ENCODE measurements at places on chromosomes 7 and 10. TPM values are rescaled to one million over a fixed set of nuclear protein-coding genes. Genes with fewer than 3 reads are reported as not detected.

The LIPJ gene
- total RNA-seq = not detected

The CHN2 gene
- 22.0 TPM for total RNA-seq

The ADARB2 gene
- 1.3 TPM for total RNA-seq

- no peak overlapping the region for H3K27ac ChIP-seq
- H3K4me1 ChIP-seq = no peaks in the 10 kb centered on the region
- no peaks in the 10 kb centered on the region for H3K36me3 ChIP-seq
- DNase-seq = no peak
- H3K4me3 ChIP-seq = no peak overlapping the region
Measured at GRCh38 chr7:103423467-103424179, 22.4 kb downstream of the SLC26A5 start.

DNA sequence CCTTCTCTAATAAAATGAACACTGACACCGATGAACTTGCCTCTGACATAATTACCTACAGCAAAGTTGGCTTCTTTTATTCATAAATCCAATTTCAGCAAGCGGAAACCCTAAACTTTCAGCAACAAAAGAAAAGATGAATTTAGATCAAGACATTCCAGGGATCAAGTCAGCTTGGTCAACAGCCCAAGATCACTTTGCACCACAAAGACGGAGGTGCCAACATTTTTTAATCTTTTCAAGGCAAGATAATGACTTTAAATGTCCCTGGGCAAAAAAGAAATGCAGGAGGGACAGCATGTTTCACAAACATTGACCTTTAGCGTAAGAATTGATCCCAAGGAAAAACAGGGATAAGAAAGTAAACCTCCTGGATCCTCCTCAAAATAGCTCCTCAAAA lies 636.9 kb downstream of the PARD3 start:
- no peak overlapping the region for H3K4me3 ChIP-seq
- peaks cover 43% of the 10 kb centered on the region for H3K4me1 ChIP-seq
- DNase-seq = no peak

- no peaks in the 10 kb centered on the region for H3K4me1 ChIP-seq
- DNase-seq = no peak
- H3K27ac ChIP-seq = no peak overlapping the region
Measured at GRCh38 chr7:132059141-132059540, 502.7 kb upstream of the PODXL start.

DNA sequence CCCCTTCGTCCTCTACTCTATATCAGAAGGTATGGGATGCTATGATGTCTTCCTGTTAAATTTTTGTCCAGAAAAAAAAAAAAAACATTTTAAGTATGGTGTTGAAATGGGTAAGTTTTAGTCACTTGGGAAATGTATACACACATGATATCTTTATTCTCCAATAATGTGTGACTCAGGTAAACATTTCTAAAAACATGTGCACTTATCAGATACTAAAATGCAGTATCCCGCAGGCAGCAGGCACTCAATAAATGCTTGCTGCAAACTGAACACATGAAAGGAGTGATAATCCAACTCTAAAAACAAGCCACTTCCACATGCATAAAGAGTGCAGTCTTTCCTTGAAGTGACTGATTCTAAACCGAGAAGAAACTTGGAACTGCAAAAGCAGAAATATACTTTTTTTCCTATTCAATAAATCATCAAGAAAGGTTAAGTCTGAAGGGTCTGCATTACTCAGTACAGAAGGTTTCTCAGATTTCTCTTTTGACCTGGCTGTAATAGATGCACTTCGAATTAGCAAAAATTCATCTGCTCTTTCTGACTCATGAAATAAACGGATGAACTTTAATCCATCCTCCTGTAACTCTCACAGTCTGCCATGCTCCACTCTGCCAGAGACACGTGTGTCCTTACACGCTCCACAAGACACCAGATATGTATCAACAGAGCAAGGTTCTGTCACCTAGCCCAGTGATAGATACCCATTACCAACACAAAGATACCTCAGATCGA lies 84.0 kb downstream of the HIPK2 start:
- no peak for DNase-seq
- H3K36me3 ChIP-seq = peaks cover 14% of the 10 kb centered on the region
- no peaks in the 10 kb centered on the region for H3K27me3 ChIP-seq
- peaks cover 54% of the 10 kb centered on the region for H3K4me1 ChIP-seq
- no peak overlapping the region for H3K4me3 ChIP-seq

The KCND2 gene
- 12.7 TPM for total RNA-seq

DNA sequence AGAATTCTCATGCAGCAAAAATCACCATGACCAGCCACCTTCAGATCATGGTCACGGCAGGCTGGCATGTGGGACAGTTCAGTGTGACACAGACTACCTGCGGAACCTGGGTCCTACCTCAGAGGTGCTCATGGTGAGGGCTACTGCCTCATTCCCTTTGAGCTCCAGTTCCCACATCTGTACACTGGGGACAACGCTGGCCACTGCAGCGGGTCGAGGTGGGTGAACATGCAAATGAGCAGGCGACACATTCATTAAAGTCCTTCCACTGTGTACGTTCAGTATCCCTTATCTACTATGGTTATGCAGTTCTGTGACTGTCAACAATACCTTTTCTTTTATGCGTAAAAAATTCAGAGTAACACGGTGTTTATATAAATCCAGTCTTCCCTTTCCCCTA lies 218.7 kb upstream of the AOAH start:
- H3K4me3 ChIP-seq = no peak overlapping the region
- peaks cover 16% of the 10 kb centered on the region for H3K36me3 ChIP-seq
- peaks cover 47% of the 10 kb centered on the region for H3K4me1 ChIP-seq
- DNase-seq = no peak

Measured in progenitor cell of endocrine pancreas (in vitro differentiated cells).